ENCODE measurements at places on chromosomes 4 and X.

DNA sequence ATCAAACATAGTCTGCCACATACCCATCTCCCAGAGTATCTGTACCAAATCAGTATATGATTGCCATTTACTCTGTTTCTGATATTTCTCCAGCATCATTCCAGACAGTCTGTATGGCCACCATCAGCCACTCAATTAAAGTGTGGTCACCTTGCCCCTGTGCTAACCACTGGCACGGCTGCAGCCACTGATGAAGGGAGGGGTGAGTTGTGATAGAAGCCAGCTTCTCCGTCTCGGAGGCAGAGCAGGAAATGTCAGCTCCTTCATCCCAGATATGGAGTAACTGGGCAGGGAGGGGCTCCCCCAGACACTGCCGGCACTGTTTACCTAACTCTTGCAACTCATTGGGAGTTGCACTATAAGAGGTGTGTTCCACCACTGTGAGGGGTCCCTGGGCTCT is 30.3 kb downstream of the CXCL13 start:
- DNase-seq, result no peak

GRCh38 chr4:169025184-169025583 is 15.1 kb upstream of the CBR4 start:
- DNase-seq, result no peak

DNA sequence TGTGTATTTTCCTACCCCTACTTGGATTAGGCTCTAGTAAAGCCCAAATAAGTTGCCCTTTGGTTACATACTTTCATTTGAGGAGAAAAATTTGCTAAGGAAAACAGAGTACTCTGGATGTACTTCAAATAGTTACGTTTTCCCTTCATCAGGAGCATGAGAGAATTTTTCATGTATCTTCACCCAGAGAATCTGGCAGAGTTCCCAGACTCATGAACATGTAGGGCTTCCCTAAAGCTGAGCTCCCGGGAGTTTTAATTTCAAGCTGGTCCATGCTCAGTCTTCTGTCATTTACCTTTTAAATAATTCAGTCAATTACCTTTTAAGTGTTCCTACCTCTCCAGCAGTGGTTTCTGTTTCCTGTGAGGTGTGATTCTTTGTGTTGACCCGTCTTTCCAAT is 367.5 kb upstream of the GRID2 start:
- DNase-seq, result no peak

DNA sequence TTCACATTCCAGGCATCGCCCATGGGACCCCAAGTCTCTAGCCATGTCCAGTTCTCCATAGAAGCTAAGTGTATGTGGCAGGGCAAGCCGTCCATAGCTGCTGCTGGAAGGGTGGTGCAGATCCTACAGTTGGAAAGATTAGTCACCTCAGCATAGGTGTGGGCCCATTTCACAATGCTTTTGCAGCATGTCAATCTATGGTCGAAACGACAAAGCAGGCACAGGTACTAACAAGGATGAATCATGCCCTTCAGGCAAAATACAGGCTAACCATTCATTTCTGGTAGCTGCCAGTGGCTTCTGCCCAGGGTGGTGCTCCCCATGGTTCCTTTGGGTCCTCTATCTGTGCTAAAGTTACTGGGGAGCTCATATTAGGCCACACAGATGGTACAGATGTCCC is 225.2 kb downstream of the ADGRL3 start:
- no peak for DNase-seq

GRCh38 chr4:152935143-152935542 is 980 bp upstream of the FHDC1 start:
- DNase-seq, result peak; percentile 37

DNA sequence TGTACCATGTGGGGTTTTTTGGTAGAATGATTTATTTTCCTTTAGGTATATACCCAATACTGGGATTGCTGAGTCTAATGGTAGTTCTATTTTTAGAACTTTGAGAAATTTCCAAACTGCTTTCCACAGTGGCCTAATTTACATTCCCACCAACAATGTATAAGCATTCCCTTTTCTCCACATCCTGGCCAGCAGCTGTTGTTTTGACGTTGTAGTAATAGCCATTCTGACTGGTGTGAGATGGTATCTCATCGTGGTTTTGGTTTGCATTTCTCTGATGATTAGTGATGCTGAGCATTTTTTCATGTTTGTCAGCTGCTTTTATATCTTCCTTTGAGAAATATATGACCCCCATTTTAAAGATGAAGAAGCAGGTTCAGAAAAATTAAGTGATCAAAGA is 153.7 kb downstream of the CBR4 start:
- DNase-seq, result no peak

DNA sequence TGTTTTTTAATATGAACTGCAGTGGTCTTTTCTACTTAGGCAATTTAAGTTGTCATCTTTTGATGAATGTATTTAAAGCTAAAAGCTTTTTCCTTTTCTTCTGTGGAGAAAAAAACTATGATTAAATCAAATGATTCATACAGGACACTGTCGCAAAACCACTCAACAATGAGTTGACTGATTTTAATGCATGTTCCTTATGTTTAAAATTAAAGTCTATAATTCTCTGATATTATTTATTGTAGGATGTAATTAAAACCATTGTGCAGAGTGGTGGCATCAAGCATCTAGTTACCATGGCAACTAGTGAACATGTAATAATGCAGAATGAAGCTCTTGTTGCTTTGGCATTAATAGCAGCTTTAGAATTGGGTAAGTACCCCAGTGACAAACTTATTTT is 172.5 kb downstream of the RAP1GDS1 start:
- no peak for DNase-seq

GRCh38 chr4:72786401-72786990 is 217.5 kb upstream of the ADAMTS3 start:
- DNase-seq, result no peak

DNA sequence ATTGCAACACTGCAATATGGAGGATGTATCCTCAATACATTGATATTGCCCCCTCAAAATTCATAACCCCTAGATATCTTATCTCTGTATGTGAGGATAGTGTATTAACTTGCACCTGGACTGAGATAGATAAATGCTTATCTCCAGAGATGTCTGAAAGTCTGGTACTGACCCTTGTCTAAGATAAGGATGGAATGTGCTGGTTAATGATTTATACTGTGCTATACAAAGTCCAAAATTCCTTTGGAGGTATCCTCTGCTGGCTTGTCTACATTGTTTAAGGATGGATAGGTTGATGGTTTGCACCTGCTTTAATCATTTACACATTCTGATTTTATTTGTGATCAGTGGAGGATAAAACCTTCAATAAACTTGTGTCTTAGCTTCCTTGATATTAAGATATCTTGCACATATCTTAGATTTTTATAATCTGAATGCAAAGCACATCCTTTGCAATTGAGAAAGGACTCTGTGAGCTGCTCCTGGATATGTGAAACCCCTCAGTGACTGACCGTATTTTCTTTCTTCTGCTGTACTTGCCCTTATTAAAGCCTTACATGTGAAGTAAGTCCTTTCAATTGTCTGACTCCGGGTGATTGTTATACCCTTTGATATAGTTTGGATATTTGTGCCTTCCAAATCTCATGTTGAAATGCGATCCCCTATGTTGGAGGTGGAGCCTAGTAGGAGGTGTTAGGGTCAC is 430.3 kb upstream of the MAOA start:
- no peak for DNase-seq

Measured in activated CD8-positive, alpha-beta T cell treated with anti-CD3 and anti-CD28 coated beads, Interleukin-2, amount 10 ng/mL, durations not matched to agents 7 days and 5 days (primary cell).